ENCODE measurements at places on chromosomes 2 and 18.

DNA sequence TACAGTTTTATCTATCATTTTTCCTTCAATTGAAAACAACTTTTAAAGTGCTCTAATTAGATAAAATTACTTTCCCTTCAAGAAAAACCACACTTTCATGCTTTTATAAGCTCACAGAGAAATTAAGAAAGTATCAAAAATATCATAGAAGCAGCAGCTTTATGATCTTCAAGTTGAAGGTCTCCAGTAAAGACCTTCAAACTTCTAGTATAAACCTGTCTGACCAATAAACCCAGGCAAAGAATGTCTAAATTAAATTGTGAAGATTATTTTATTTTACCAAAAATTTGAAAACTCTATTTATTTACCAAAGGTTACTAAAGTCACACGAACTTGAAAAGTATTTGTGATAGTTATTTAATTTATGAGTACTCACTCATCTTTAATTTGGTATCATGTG, 9.3 kb upstream of the SCTR start:
- DNase-seq: no peak

DNA sequence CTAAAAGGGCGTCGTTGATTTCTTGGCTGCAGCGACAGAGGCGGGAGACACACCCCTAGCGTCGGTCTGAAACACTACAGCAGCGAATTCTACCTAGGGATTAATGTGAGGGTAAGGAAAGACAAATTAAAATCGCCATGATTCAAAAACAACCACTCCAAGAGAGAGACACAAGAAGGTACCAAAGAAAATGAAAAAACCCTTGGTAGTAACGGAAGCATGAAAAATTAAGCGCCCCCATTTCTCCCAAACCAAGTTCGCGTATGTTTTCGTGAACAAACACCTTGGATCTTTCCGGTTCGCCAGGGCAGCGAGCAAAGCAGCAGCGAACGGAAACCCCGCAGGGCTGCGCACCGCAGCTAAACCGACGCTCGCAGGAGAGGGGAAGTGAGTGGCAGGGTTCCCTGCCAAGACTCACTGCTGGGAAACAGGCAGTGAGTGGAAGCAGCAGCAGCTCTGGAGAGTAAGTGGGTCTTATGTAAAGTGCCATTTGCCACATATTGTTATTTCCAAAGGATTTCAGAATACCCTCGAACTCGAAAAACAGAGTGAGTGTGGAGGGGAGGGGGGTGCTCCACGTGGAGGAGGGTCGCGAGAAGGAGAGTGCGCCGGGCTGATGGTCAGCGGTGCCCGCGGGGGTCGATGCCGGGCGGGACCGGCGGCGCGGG, 1.0 kb downstream of the PPP3R1 start:
- peak; percentile 78 for DNase-seq

DNA sequence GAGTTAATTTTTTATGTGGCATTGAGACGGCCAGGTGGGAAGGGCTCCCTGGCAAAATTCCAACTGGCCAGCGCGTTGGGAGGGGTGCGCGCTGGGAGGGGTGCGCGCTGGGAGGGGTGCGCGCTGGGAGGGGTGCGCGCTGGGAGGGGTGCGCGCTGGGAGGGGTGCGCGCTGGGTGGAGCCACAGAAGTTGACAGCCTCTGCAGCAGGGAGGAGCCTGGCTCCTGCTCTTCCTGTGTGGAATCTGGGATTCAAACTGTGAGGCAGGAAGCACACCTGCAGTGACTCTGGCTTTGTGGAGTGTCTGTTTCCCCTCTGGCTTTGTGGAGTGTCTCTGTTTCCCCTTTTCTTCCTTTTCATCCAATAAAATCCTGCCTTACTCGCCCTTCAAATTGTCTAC, 147.9 kb upstream of the CBLN2 start:
- no peak for DNase-seq

GRCh38 chr18:23341383-23341782, 111.7 kb upstream of the RIOK3 start:
- DNase-seq: no peak

- peak; percentile 92 for DNase-seq
These were observed 550 bp downstream of the USP34 start for GRCh38 chr2:61470122-61470951.

- no peak for DNase-seq
These were observed 10.9 kb downstream of the INO80D start for GRCh38 chr2:206075113-206075512.

DNA sequence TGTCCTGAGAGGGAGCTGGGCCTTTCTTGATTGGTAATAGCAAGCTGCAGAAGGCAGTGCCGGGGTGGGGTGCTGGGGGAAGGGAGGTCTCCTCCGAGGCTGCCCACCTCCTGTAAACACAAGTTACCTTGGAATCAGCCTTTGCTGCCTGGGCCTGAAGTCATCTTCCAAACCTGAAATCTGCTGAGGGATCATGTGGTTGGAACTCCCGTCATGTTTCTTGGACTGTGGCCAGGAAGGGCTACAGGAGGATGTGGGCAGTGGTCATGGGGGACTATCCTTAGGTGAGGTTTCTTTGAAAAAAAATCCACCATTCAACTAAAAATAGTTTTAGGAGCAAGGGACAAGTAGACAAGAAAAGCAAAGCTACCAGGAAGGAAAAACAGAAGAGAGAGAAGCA, 74.2 kb downstream of the CDK15 start:
- peak; percentile 27 for DNase-seq

GRCh38 chr2:167411367-167411766, 523.1 kb downstream of the XIRP2 start:
- DNase-seq: no peak

GRCh38 chr2:134348760-134349159, 94.9 kb downstream of the MGAT5 start:
- DNase-seq: no peak

- no peak for DNase-seq
These were observed 16.1 kb downstream of the KCNE4 start for GRCh38 chr2:223068071-223068470.

DNA sequence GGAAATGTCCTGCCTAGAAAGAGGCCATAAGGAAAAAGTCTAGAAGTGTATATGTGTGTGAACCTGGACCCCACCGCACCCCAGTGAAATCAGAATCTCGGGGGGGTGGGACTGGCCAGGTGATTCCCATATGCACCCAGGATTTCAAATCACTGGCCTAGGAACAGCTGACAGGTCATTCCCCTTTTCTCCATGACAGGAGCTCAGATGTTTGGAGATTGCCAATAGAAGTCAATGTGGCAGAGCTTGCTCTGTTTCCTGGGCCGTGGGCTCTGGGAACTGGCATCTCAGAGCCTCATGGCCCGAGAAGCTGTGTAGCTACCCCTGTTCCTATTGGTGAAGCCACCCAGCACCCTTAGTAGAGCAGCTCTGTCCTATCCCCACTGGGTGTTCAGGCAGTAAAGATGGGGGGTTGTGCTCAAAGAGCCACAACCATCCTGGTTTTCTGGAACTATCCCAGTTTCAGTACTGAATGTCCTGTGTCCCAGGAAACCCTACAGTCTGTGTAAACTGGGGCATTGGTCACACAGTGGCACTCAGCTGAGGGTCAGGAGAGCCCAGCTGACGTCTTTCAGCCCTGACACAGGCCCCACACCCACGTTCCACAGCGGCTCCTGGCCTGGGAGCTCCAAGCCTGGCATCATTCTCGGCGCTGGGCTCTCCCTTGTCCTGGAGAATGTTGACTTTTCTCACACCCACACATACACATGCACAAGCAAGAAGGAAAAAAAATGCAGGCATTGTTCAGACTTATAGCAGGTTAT, 18.9 kb downstream of the GNLY start:
- no peak for DNase-seq

DNA sequence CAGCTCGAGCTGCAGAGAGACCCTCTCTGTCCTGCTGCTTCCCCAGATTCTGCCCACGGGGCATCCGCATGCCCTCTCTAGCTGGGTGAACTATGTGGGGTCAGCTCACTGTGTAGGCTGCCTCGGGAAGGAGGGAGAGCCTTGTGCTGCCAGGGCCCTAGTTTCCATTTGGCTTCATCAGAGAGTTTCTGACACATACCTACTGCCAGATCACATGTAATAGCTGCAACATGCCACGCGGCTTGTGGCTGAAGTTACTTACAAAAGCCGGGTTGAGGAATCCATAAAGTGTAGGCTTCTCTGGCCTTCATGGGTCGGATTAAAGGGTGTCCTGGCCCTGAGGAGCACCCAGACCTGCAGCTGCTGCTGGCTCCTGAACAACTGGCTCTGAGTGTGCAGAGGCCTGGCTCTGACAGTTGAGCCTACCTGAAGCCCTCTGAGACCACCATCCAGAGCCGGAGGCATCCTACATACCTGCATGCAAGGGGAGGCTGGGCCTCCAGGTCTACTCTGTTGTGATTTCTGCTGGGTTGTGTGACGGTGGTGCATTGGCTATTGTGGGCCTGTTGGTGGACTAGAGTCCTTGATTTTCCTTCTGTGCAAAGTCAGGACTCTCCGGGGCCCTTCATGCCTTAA, 130.0 kb downstream of the SH3RF3 start:
- DNase-seq: no peak

DNA sequence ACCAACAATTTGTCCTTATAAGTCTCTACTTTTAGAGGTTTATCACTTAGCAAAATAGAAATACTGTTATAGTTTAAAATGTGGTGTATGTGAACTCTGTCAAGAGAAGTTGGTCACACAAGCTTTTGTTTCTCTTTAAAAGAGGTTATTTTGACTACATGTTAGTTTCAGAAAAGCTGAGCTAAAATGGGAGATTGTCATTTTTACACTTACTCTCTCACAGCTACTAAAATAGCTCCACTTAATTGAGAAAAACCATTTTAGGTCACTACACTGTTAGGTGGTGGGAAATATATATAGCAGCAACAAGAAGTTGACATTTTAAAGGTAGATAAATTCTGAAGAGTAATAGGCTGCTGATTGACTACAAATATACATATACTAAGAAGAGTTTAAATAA, 161.5 kb upstream of the KCNJ3 start:
- no peak for DNase-seq

GRCh38 chr2:23696752-23697045, 230.2 kb downstream of the ATAD2B start:
- no peak for DNase-seq

- no peak for DNase-seq
These were observed 16.6 kb downstream of the RALB start for GRCh38 chr2:120269076-120269744.

DNA sequence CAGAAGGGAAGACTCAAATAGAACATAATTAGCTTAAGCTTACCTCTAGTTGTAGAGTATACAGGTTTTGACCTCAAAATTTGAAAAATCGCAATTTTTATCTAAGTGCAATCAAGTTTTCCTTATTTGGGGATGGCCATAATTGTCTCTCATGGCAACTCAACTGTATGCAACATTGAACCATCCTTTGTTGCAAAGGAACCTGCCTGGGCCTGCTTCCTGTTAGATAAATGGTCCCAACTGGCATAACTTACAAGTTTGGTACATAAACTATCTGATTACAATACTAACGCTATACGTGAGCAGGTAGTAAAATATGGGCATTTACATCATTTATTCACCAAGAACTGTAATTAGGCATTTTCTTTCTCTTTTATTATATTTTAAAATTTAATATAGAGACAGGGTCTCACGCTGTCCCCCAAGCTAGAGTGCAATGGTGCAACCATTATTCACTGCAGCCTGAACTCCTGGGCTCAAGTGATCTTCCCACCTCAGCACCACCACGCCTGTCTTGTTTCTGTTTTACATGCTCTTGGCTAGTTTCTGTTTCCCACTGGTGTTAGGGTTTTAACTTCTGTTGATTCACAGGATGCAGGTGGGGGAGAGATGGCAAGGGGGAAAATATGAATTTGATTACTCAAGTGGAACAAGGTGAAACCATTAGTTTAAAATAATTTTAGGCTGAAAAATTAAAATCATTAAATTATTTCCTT, 55.3 kb upstream of the B3GNT2 start:
- no peak for DNase-seq

- DNase-seq: no peak
These were observed 863.9 kb downstream of the SUCLG1 start for GRCh38 chr2:83595121-83595690.

- no peak for DNase-seq
These were observed 32.4 kb downstream of the ABCB11 start for GRCh38 chr2:168998609-168999211.

- DNase-seq: no peak
These were observed 263.8 kb downstream of the SETBP1 start for GRCh38 chr18:44944461-44944860.

DNA sequence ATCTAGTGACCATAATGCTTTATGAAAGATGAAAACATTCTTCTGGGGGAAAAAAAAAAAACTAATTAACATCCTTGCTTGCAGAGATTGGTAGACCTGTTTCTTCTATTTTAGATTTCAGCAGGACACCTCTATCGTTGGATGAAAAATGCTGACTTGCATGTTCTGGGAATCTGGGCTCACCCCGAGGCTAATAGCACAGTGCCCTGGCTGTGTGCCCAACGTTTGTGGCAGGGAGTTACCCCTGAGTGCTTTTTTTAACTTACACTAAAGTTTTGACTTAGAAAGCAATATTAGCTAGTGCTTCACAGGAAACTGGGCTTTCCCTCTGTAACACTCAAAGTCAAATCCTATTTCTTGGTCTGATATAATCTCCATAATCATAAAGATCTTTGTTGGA, 233.2 kb downstream of the SLC8A1 start:
- peak; percentile 24 for DNase-seq

DNA sequence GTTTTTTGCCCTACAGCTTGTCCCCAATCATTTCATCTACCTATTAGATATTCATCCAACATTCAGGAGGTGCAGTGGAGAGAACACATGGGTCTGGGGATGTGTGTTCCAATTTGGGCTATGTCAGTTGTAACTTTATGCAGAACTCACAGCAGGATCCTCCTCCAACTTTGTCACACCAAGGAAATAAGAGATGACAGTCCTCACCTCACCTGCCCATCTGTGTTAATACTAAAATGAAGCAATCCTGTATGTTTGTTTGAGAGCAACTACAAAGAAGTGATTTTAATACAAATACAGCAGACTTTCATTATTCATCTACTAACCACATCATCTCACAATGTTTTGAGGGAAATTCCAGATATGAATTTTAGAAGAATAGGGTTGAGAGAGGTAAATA, 126.7 kb downstream of the ARHGAP15 start:
- DNase-seq: no peak

- peak; percentile 40 for DNase-seq
These were observed 901 bp downstream of the WDFY1 start for GRCh38 chr2:223944166-223944702.

- DNase-seq: no peak
These were observed 5.8 kb downstream of the ASIC4 start for GRCh38 chr2:219520079-219520478.

GRCh38 chr18:66894851-66895250, 291.0 kb upstream of the CDH19 start:
- no peak for DNase-seq

- DNase-seq: no peak
These were observed 27.3 kb upstream of the SPOPL start for GRCh38 chr2:138474100-138474825.

- no peak for DNase-seq
These were observed 4.6 kb downstream of the TIGD1 start for GRCh38 chr2:232545511-232546375.

GRCh38 chr2:24317491-24317920, 42.8 kb downstream of the ITSN2 start:
- peak; percentile 31 for DNase-seq

Data from right hindlimb (tissue), 1 donor.